Activated CD4-positive, alpha-beta T cell treated with anti-CD3 and anti-CD28 coated beads, Interleukin-2, amount 50 U/mL, for 48 hours (primary cell): ENCODE measurements at places on chromosomes 12 and 14.
A peak's percentile ranks its signal among the peaks of the same experiment; 100 is the strongest.

DNA sequence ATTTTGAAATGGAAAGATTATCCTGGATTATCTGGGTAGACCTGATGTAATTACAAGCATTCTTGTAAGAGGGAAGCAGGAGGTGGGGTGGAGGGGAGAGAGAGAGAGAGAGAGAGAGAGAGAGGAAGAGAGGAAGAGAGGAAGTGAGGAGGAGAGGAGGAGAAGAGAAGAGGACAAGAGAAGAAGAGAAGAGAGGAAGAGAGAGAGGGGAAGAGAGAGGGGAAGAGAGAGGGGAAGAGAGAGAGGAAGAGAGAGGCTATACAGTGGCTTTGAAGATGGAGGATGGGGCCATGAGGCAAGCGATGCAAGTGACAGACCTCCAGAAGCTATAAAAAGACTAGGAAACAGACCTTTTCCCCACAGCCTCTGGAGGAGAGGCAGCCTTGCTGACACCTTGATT, 13.7 kb upstream of the CHST11 start:
- DNase-seq = no peak

GRCh38 chr14:68182492-68182891, 362.9 kb downstream of the RAD51B start:
- DNase-seq = peak; percentile 9

- no peak for DNase-seq
Measured at GRCh38 chr12:81588235-81589008, 170.7 kb downstream of the PPFIA2 start.

DNA sequence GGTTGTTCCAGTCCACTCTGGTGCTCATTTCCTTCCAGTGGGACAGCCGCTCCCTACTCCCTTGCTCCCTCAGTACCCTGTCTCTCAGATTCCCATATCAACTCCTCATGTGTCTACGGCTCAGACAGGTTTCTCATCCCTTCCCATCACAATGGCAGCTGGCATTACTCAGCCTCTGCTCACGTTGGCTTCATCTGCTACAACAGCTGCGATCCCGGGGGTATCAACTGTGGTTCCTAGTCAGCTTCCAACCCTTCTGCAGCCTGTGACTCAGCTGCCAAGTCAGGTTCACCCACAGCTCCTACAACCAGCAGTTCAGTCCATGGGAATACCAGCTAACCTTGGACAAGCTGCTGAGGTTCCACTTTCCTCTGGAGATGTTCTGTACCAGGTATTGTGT, 69.9 kb downstream of the RAD52 start:
- DNase-seq = no peak

DNA sequence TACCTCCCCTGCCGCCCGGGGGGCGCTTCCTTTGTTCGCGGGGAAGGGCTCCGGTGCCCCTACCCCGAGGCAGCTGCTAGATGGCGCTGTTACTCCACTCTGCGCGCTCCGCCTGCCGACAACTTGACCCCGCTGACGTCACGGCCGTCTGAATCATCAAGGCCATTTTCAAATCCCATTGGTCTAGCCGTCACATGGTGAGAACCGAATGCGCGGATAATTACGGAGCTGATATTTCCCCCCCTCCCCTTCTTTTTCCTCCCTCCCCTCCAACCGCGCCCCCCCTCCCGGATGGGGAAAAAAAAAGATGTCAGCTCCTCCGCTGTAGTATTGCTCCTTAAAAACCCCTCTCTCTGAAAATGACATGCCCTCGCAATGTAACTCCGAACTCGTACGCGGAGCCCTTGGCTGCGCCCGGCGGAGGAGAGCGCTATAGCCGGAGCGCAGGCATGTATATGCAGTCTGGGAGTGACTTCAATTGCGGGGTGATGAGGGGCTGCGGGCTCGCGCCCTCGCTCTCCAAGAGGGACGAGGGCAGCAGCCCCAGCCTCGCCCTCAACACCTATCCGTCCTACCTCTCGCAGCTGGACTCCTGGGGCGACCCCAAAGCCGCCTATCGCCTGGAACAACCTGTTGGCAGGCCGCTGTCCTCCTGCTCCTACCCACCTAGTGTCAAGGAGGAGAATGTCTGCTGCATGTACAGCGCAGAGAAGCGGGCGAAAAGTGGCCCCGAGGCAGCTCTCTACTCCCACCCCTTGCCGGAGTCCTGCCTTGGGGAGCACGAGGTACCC, at the start of gene HOXC10:
Gene HOXC10, plus strand, starts transcription at position 246 of the 791 bp plus-strand sequence. Its CDS starts 114 bp downstream, at position 360.
- DNase-seq = peak; percentile 90

DNA sequence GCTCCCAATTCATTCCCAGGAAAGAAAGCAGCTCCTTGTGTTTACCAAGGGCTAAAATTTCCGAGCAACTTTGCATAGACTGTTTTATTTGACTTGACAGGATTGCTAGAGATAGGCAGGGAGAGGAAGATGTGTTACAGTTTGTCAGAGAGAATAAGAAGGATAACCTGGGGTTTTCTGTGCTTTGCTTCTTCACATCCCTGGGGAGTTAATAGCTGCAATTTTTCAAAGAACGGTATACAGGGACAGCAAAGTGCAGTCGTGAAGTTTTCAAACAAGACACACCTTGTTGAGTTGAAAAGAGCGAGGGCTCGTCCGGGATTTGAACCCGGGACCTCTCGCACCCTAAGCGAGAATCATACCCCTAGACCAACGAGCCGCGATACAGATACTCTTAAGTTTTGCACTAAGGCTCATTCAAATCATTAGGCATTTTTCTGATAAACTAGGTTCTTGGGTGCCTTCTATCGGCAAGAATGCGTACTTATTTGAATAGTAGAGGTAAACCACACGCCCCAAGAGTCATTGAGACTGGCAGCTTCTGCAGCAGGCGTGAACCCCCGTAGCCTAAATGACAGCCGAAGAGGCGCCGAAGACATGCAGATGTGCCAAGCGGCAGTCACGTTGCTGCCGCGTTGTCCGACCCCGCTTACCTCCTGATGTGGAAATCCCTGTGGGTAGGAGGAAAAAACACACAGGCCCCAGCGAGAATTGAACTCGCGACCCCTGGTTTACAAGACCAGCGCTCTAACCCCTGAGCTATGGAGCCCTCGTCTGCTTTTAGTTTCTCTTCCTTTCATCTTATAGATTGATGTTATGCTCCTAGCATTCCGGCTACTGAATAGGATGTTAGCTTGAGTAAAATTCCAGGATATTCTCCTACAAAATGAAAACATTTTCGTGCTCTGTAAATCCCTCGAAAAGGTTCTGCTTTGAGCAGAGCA, 22.2 kb upstream of the RNASE12 start:
- peak; percentile 83 for DNase-seq

GRCh38 chr14:38623661-38624060, 367.8 kb upstream of the CLEC14A start:
- DNase-seq = no peak

DNA sequence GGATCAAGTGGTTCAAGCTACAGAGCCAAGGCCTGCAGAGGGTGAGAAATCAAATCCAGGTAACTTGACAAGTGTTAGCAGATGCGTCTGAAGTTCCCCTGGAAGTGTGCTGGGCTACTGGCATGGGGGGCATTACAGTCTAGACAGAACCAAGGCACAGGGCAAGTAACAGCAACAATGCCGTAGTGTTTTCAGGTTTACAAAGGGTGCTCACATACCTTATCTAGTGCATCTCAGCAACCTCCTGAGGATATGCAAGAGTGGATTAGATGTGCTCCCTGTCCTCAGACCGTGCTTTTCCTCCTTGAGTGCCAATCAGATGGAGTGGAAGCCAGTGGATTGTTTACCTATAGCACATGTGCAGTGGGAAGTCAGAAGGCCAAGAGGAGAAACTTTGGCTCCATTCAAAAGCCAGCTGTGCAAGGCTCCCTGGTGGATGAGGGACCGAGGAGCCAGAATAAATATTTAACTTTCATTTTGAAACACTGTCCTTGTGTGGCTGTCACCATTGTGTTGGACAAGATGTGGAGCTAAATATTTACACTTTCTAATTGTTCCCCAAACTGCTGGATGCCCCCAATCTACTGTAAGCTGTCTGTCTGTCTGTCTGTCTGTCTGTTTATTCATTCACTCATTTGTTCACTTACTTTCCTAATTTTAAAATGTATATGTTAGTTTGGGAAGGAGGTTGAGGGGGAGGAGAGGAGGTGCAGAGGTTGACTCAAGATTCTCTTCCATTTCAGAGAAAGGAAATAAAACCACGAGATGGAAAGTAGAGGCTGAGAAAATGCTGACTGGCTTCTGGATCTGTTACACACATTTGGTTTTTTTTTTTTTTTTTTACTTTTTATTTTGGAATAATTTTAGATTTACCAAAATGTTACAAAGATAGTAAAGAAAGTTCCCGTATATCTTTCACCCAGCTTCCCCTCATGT, 184.0 kb upstream of the PARP11 start:
- DNase-seq = no peak

- DNase-seq = no peak
Measured at GRCh38 chr12:124604264-124604680, 36.9 kb upstream of the NCOR2 start.

DNA sequence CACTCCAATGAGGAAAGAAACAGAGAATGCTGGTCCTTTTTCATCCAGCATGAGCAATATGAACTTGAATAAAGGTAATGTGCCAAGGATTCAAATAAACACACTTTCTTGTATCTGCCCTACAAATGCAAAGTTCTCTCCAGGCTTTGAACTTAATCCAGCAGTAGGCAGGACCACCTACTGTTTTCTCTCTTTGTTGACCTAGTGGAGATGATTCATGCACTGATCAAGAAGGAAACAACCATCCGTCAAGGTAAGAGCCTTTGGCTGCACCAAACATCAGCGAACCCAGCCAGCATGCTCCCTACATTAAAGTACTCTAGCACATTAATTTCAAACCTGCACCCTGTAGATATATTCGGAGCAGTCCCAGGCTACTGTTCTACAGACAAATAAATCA, 489.3 kb downstream of the GALC start:
- no peak for DNase-seq

GRCh38 chr14:92967346-92967926, 44.5 kb downstream of the CHGA start:
- DNase-seq = no peak

DNA sequence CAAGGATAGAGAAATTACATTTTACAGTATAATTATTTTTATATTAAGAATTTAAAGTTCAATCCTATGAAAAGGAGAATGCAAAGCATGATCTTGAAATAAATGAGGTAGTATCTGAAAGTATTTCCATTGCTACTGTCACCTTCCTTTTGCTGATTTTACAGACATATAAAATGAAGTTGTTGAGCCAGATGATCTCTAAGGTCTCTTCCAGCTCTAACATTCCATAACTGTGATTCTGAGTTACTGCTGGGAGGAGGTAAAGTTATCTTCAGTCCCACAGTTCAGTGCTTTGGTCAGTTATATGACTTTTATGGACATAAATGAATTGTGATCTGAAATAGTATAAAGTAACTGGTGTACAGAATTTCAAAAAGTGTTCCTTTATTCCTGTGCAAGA, 52.8 kb downstream of the SLC38A6 start:
- DNase-seq = no peak

- DNase-seq = no peak
Measured at GRCh38 chr14:94646066-94646465, 33.9 kb downstream of the SERPINA3 start.

- no peak for DNase-seq
Measured at GRCh38 chr14:89428546-89429198, 11.6 kb upstream of the FOXN3 start.

GRCh38 chr12:95942101-95942523, 302 bp downstream of the CCDC38 start:
- no peak for DNase-seq

GRCh38 chr12:116595672-116596071, 36.5 kb downstream of the MAP1LC3B2 start:
- no peak for DNase-seq

GRCh38 chr14:73662487-73662943, 17.7 kb downstream of the DNAL1 start:
- DNase-seq = no peak

- DNase-seq = no peak
Measured at GRCh38 chr12:109678719-109679118, 34.9 kb upstream of the FAM222A start.

- no peak for DNase-seq
Measured at GRCh38 chr12:114360485-114360884, 45.5 kb downstream of the TBX5 start.

- DNase-seq = no peak
Measured at GRCh38 chr12:88388566-88389540, 191.4 kb downstream of the KITLG start.

DNA sequence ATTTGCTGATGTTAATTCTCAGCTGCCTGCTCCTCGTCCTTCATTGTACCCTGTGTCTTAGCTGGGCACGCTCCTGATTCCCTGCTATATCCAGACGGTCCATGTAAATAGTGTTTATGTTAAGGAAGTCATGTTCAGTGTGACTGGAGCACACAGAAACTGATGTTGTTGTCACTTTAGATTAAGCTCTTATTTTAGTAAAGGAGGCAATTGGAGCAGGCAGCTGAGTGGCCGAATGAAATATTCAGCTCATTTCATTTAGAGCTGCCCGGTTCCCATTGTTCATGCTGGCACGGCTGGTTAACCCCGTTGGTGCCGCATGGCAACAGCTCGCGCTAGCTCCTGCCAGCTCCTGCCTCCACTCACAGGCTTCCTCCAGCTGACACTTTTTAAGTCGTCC, 446.8 kb upstream of the SOX5 start:
- DNase-seq = no peak

DNA sequence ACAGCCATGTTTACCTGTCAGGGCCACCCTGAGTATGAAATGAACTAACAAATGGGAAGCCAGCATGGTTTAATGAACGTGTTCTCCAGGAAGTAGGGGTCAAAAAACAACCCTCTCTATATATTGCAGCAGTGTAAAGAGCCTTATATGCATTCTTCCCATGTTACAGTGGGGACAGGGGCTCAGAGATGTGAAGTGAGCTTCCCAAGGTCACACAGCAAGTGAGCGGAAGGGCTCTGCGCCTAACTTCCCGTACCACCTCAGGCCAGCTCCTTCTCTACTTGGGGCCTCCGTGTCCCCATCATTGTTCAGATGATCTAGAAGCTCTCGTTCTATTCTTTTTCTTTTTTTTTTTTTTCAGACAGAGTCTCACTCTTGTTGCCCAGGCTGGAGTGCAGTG, 105.1 kb upstream of the MAP1LC3B2 start:
- no peak for DNase-seq

GRCh38 chr12:80217011-80217535, 117.7 kb downstream of the OTOGL start:
- no peak for DNase-seq

DNA sequence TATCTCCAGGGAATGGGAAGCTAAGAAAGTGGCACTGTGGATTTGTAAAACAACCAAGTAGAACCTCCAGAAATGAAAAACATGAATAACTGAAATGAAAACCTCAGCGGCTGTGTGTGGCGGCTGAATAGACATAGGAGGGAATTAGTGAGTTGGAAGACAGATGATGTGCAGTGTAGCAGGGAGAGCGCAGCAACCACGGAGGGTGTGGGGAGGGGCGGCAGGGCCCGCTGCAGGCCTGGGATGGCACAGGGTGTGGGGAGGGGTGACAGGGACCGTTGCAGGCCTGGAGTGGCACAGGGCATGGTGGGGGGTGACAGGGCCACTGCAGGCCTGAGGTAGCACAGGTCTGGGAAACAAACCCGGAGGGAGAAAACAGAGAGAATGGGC, 51.1 kb downstream of the BEGAIN start:
- DNase-seq = no peak

- DNase-seq = no peak
Measured at GRCh38 chr14:67908052-67908754, 88.6 kb downstream of the RAD51B start.
